T follicular helper cell (primary cell): ENCODE measurements at places on chromosomes 11 and 22.
A peak's percentile ranks its signal among the peaks of the same experiment; 100 is the strongest.

GRCh38 chr11:18383388-18384156, 10.8 kb upstream of the LDHA start:
- DNase-seq: peak; percentile 56

- no peak for DNase-seq
Observed at GRCh38 chr11:95883381-95883780, 40.5 kb downstream of the MTMR2 start.

DNA sequence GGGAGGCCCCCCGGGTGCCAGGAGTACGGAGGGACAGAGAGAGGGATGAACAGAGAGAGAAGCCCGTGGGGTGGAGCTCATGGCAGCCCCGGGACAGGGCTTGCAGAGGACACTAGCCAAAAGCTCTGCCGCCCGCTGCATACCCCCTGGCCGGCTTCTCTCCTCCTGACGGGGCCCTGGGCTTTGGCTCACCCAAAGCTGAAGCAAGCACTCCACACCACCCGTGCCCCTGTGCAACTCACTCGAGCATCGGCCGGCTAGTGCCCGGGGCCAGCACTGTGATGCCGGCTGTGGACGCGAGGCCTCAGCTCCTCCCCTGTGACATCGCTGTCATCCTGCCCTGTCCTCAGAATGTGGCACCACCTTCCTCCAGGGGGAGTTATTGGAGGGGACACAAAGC, 429.6 kb downstream of the BRD1 start:
- no peak for DNase-seq

GRCh38 chr11:17887779-17888178, 125.1 kb downstream of the SERGEF start:
- no peak for DNase-seq

DNA sequence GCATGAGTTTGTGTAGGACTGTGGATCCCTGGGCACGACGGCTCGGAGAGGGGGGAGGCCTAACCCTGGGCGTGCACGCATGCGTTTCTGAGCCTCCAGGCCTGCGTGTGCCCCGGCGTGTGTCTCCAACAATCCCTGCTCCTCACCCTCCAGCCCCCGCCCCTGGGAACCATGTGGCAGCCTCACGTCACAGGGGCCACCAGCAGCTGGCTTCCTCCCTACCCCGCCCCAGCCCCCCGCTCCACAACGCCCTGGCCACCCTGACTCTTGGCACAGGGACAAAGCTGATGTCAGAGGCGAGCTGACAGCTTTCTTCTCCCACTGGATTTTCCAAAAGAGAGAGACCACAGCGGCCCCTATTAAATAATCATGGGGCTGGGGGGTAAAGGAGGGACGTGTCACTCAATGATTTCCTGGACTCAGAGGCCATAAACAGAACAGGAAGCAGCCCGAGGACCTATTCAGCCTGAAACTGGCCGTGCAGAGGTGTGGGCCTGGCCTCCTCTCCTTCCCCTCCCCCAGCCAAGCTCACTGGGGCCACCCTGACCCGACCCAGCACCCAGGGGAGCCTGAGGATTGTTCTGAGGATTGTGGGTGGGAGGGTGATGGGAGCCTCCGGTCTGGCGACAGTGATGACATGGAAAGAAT, 6.8 kb upstream of the LIF start:
- no peak for DNase-seq

DNA sequence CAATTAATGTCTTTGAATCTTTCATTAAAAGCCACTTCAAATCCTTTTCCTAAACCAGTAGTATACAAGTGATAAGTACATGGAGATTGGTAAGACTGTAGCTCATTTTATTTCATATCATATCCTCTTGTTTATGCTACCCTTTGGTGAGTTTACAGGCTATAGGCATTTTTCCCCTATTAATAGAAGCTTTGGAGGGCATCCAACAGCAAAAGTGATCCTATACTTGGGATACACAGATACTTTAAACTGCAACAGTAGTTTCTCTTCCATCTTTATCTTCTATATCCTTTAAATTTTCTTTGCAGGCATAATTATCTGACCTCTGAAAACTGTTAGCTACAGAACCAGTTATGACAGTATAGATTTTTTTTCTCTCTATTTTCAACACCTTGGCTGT, 114.5 kb upstream of the SPON1 start:
- DNase-seq: no peak

GRCh38 chr11:31805037-31805628, 6.0 kb downstream of the PAX6 start:
- DNase-seq: no peak
